ENCODE measurements at places on chromosomes 5 and 9.

DNA sequence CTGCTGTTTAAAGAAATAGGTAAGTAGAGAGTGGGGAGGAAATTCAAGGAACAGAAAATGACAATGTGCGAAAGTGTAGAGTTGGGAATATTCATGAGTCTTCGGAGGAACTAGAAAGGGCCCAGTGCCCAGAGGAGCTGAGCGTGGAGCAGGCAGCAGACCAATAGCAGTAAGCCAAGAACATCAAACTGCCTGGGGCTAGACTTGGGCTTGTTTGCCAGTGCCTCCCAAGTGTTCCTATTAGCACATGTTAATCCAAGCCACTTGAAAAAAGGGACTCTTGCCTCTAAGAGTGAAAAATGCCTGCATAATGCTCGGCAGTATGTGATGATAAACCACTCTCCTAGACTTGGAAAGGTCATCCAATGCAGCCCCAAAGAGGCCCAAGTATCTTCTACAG is 1.2 kb upstream of the TAL2 start:
- no peak for DNase-seq

- DNase-seq, result peak; percentile 52
Measured at GRCh38 chr5:175658299-175659145, 651 bp downstream of the HRH2 start.

DNA sequence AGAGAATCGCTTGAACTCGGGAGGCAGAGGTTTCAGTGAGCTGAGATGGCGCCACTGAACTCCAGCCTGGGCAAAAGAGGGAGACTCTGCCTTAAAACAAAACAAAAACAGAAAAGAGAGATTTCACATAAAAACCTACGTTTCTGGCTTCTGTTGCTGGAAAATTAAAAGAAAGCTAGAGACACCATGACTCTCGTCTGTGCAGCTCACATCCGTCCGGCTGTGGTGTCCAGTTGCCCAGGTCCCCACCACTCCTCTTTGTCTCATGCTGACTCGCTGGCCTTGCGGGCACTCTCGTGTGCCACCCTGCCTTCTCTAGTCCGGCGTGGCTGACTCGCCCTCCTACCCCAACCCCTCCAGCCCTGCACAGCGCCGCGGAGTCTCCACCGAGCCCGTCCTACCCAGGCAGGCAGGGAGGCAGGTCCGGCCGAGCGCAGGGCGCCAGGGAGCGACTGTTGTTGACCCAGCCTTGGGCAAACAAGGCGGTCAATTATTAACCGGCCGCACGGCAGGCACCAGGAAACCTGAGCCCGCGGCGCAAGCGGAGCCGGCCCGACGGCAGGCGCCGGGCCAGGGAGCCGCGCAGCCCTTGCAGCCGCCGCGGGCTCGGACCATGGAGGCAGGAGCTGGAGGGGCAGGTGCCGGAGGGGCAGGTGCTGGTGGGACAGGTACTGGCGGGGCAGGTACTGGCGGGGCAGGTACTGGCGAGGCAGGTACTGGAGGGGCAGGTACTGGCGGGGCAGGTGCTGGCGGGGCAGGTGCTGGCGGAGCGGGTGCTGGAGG is at the start of gene PRRT1B:
TSS of gene PRRT1B (plus strand) at position 521 of the 783 bp plus-strand sequence. CDS start at position 614, 93 bp downstream.
- no peak for DNase-seq

- no peak for DNase-seq
Measured at GRCh38 chr9:101689039-101689438, 49.4 kb downstream of the GRIN3A start.

DNA sequence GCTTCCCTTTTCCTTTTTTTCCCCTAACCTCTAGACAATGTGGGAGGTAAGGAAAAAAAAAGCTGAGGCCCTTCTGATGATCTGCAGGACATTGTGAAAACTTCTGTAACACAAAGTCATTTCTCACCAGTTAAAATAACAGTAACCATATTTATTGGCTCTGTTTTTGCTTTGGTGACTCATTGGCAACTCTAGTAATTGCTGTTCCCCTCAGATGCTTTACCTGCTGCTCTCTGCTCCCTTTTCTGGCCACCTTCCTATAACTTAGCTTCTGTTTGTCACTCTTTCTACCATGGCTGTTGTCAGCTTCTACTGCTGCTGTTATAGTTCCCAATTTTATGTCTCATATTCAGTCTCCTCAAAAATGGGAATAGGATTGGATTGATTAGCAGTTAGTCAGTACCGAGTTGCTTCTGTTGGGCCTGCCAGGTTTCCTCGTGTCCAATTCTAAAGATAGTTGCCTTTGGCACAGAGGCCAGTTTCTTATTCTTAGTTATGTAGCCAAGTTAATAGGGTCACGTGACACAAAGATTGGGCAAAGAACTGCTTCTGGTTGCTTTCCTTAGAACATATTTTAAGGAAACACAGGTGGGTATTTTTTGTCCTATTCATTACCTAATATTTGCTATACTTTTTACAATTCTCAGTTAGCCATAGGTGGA is 16.8 kb downstream of the SCAMP1 start:
- no peak for DNase-seq

GRCh38 chr5:5318426-5319190 is 103.9 kb upstream of the ICE1 start:
- no peak for DNase-seq

DNA sequence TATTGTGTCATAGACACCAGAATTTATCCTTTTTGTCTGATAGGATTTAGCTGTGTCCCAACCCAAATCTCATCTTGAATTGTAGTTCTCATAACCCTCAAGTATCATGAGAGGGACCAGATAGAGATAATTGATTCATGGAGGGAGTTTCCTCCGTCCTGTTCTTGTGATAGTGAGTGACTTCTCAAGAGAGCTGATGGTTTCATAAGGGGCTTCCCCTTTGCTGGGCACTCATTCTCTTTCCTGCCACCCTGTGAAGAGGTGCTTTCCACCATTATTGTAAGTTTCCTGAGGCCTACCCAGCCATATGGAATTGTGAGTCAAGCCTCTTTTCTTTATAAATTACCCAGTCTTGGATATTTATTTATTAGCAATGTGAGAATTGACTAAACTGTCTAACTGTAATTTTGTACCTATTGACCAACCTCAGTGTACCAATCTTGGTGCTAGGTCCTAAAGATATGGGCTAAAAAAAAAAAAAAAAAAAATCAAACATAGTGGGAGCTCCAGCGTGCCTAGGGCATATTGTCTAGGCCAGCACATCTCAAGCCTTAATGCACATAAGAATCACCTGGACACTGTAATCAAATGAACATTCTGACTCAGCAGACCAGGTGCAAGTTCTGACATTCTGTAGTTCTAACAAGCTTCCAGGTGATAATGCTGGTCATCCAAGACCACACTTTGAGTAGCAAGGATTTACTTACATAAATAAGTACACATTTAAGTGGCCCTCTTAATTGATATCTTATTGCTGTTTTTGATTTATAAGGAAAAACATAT is 30.5 kb downstream of the ST8SIA4 start:
- no peak for DNase-seq

DNA sequence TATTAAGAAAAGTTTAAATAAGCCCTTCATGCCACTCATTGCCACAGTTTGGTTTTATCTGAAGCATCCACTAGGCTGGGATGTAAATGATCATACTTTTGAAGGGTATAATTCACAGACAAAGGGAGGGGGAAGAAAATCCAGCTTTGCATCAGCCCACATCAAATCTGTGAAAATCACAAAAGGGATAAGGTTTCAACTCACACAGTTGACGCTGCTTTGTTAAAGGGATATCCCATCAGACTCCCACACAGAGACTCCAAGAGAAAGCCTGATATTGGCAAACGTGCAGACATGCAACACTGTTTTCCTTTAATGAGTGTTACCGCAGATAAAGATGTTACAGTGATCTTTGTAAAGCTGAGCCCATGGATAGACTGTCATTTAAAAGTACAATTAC is 602.9 kb downstream of the TLE1 start:
- no peak for DNase-seq

DNA sequence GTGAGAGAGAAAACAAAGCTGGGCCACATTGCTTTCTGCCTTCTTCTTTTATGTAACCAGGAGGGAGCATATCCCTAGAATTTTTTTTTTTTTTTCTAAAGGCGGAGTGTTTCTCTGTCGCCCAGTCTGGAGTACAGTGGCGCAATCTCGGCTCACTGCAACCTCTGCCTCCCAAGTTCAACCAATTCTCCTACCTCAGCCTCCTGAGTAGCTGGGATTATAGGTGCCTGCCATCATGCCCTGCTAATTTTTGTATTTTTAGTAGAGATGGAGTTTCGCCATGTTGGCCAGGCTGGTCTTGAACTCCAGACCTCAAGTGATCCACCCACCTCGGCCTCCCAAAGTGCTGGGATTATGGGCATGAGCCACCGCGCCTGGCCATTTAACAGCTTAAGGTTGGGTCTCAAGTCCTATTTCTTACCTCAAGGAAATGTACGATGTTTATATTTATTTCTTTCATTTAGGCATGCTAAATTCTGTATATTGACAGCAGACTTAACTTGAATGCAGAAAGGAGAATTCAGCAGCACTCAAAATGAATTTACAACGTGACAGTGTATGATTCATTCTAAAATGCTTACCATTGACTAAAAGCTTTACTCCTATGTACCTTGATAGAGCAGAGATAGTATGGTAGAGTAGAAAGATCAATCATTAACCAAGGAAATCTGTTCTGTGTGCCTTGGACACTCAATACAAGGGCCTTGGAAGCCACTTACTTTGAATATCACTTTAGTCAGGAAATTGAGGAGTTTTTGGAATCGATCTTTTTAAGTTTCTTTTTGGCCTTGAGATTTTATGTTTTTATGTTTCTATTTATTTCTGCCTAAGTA is 100.9 kb downstream of the F2RL2 start:
- DNase-seq, result no peak

DNA sequence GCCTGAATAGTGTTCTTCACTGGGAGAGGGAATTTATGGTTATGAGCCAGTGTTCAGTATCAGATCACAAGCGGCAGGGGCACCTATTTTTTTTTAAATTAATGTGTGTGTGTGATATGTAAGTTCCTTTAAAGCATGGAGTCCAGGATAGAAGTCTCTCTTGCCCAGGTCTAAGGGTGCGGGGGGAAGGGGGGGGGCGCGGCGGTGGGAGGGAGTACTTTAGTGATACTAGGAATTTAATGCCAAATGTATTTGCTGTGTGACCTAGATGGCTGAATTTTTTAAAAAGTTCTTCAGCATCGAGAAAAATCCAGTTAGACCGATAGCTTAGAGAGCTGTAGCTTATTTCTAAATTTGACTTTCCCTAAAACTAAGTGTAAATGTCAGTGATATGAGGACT is 1.5 kb upstream of the FCHO2 start:
- DNase-seq, result no peak

DNA sequence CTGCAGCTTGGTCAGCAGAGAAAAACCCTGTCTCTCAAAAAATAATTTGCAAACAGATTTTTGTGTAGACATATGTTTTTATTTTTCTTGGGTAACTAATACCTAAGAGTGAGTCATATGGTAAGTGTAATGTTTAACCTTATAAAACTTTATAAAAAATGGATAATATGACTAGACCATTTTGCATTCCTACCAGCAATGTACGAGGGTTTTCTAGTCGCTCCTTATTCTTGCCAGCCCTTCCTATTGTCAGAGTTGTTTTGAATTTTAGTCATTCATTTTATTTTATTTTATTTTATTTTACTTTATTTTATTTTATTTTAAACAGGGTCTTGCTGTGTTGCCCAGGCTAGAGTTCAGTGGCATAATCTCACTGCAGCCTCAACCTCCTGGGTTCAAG is 37.8 kb downstream of the RABGAP1 start:
- DNase-seq, result no peak

DNA sequence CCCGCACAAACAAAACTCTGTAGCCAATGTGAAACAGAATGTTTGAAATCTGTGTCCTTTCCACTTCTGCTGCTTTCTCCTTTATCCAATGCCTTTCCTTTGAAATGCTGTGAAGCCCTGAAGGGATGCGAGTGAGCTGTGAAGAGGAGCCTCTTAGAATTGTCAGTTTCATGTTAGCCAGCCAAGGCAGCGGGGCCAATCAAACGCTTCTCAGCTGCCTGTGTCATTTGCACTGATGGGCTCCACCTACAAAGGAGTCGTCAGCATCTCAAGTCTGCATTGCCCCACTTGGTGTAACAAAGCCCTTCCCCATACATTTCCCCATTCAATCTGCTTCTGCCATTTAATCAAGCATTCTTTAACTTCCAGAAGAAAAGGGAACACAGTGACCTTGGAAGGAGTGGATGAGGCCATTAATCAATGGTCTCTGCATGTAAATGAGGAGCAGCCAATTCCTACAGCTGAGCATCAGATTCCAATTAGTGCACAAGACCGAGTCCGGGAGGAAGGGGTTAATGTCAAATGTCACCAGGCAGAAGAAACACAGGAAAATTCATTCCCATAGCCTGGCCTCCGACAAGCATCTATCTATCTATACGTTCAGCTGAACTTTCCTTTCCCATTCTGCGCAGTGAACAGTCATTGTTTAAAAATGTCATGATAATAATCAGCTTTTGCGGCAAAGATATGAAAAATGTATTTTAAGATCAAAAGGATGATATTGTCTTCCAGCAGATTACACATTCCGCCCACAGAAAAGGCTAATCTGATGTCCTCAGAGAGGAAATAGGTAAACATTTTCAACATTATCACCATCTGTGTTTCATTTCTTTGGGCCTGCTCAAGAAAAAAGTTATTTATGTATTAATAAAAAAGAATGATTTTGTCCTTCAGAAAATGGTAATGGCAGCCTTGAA is 154.6 kb downstream of the FSTL4 start:
- no peak for DNase-seq

GRCh38 chr5:135645336-135646180 is 66.8 kb upstream of the CXCL14 start:
- peak; percentile 32 for DNase-seq

GRCh38 chr9:38373679-38374078 is 18.8 kb upstream of the ALDH1B1 start:
- no peak for DNase-seq

GRCh38 chr5:33315189-33315588 is 125.6 kb upstream of the TARS1 start:
- DNase-seq, result no peak

DNA sequence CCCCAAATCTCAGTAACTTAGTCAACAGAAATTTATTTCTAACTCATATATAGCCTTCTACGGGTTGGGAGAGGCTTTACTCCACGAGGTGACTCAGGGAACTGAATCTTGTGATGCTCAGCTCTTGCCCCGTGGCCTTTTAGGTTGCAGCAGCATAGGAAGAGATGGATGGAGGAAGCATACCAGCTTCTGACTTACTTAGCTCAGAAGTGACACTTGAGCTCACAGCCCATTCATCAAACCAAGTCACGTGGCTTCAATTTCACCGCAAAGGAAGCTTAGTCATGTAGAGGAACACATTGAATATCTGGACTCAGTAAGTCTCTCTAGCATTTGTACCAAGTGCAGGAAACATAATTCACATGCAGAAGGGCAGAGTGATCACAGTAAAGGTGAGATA is 124.1 kb upstream of the KCNN2 start:
- DNase-seq, result no peak

- DNase-seq, result no peak
Measured at GRCh38 chr5:119302916-119303897, 52.6 kb upstream of the TNFAIP8 start.

DNA sequence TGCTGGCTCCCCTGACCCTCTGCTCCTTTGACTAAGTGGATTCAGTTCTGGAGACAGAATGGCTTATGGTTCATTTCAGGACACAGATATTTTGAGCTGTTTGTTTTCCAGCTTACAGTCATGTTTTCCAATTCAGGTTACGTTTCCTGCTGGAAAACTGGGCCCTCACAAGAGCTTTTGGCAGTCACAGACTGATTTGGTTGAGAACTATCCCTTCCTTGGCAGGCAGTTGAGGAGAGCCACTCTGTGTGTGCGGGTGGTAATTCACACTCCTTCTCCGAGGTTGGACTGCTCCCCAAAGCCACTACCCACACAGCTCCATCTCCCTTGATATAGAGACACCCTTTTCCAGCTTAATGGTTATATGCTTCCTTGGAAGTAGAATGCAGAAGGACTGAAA is 534.5 kb downstream of the TMEM38B start:
- DNase-seq, result peak; percentile 66
